ENCODE measurements at places on chromosomes 5 and 9.
A peak's percentile ranks its signal among the peaks of the same experiment; 100 is the strongest.

DNA sequence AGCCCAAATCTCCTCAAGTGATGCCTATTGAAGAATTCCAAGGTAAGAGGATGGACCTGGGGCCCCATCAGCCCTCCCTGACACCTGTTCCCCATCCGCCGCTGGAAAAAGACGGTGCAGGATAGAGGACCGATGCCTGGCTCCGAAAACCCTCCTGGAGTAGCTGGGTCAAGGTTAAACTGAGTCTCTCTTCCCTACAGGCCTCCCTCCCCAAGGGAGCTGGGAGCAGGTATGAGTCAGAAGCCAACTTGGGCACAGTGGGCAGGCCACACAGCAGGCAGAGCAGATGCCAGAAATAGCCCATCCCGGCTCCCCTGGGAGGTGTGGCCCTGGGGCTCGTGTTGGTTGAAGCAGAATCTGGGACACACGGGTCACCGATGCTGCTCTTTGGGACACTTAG lies 75.6 kb downstream of the NTNG2 start:
- peak; percentile 42 for DNase-seq

- peak; percentile 85 for DNase-seq
Observed at GRCh38 chr5:34817558-34818351, 21.2 kb upstream of the TTC23L start.

DNA sequence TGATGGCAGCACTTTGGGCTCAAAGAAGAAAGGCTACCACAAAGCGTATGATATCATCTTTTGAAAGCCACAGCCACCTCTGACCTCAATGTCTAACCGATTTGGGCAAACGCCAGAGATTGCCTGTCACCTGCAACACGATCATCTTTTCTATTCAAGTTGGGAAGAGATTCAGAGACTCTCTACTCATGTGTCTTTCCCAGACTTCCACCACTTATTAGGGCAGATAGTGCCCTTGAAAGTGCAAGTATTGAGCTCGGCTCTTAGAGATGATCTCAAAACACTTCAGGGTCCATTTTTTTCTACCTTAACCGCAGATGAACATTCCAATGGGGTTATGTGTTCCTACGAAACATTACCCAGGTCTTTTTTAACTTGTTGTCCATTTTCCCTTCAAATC lies 213.7 kb downstream of the DRD1 start:
- no peak for DNase-seq

DNA sequence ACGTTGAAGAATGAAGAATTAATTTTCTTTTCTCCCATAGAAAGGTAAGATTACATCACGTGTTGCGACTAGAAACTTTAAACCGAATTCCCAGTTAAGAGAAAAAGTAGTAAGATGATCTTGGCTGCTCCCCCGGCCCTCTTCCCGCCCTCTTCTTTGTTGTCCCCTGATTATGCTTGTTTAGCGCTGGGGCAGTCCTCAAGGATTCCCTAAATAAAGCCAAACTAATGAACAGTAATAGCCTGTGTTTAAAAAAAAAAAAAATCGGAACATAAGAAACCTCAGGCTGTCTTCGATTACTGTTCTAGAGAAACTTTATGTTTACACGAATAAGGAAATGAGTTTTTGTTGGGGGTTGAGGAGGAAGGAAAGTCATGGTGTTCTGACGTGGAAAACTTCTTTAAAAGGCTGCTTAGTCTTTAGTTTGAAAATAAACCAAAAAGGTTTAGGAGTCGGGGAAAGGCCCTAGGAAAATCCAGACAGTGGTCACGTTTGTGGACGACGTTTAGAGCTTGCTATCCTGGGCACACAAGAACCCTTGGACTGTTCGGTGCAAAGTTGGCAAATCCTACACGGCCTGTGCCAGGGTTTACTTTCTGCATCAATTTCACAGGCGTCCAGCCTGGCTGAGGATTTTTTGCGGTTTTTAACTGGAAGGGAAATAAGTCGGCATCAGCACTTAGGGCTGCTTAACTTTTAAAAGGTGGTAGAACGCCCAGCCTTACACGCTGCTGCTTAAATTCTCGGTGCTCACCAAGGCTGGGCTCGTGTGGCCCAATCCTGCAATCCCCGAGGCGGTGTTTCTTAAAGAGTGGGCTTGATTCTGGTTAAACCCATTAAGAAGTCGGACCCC lies 1.1 kb upstream of the MAT2B start:
- DNase-seq = peak; percentile 57

- DNase-seq = no peak
Observed at GRCh38 chr5:75706775-75707174, 10.5 kb downstream of the POC5 start.

DNA sequence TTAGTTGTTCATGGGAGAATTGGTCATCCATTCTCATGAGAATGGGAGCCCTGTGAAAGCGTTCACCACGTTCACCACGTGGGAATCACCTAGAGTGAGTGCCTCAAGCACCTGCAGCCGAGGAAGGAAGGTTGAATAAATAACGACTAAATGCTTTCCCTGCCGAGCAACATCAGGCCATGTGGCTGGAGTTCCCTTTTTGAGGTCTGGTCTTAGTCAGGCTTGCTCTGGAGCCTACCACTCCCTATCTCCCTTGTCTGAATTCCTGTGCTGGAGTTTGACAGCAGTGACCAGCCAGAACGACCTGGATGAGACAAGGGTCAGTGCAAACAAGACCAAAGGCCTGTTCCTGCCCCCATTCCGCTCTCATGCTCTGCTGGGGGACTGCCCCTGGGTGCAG lies 28.5 kb downstream of the KCNMB1 start:
- no peak for DNase-seq

- DNase-seq = peak; percentile 26
Observed at GRCh38 chr9:98479967-98480847, 224.8 kb upstream of the TBC1D2 start.

GRCh38 chr9:136773386-136774044 lies 9.2 kb upstream of the LCN15 start:
- peak; percentile 25 for DNase-seq

- no peak for DNase-seq
Observed at GRCh38 chr9:136318111-136318775, 9.1 kb upstream of the GPSM1 start.

DNA sequence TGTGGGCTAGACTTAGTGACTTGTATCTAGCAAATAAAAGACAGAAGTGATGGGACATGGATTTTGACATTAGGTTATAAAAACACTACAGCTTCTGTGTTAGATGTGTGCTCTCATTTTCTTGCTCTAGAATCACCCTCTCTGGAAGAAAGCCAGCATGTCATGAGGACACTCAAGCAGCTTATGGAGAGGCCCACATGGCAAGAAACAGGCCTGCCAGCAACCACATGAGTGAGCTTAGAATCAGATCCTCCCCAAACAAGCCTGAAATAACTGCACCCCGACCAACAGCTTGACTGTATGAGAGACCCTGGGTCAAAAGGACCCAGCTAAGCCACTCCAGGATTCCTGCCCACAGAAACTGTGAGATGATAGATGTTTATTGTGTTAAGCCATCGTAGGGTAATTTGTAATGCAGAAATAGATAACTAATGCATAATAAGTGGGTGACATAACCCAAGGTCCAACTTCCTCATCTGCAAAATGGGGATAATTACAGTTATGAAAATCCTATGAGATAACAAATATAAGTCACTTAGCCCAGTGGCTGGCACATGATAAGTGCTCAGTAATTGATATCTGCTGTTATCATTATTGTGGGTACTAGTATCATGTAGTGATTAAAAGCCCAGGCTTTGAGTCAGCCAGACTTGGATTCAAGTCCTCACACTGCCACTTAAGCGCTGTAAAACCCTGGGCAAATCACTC lies 86.5 kb downstream of the KLHL3 start:
- DNase-seq = peak; percentile 26

DNA sequence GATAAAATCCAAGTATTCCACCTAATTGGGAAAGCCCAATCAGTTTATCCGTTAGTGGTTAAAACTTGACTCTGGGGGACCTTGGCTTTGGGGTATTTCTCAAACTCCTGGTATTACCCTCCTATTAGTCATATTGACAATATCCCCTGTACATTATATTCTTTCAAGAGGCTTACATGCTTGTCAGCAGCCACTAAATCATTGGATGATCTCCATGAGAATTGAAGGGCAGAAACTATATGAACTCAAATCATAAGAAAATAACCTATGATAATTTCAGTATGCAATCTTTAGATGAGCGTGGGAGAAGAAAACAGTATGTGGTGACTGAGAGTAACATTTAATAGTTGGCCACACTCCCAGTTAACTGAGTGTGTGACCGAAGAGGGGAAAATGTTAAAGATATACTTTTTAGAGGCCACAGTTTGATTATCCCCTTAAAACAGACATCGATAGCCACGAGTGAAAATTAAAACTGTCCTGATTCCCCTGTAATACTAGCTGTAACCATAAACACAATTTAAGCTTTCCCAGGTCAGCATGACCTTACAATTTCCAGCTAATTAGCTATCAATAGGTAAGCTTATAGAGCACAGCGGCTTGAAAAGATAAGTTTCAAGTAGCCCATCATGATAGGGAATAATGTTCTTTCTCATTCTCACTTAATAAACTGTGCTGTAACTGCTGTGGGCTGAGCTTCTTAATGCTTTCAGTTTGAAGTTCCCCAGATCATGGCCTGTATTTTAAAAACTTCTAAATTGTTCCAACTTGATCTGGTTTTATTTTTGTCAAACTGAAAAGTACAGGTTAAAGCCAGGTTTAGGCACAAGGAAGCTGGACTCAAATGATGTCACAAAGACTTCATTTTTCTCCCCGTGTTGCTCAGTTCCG lies 58.6 kb downstream of the PUM3 start:
- DNase-seq = no peak

- DNase-seq = peak; percentile 44
Observed at GRCh38 chr9:114238891-114239875, 83.7 kb upstream of the ORM1 start.

DNA sequence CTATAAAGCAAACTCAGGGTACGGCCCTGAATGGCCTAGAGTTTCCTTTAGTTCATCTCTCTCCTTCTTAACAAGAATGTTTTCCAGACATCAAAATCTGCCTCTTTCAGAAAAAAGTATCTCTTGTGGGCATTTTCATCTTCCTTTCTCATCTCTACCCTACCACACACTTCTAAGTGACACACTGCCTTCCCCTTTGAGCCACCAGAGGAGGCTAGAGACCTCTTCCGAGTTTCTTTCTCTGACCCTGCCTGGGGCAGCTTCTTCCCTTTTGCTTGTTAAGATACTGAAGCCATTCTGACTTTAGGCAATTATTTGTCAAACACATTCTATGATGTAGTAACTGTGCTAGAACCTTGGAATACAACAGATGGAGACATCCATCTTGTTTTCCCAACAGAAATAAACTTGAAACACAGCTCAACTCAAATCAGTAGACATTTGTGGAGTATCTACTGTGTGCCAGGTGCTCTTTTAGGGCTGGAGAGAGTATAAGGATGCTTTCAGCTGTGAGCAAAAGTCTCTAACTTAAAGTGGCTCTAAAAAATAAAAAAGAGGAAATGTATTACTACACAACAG lies 8.6 kb upstream of the SV2C start:
- no peak for DNase-seq

GRCh38 chr9:97873425-97873824 lies 20.4 kb downstream of the FOXE1 start:
- DNase-seq = no peak

DNA sequence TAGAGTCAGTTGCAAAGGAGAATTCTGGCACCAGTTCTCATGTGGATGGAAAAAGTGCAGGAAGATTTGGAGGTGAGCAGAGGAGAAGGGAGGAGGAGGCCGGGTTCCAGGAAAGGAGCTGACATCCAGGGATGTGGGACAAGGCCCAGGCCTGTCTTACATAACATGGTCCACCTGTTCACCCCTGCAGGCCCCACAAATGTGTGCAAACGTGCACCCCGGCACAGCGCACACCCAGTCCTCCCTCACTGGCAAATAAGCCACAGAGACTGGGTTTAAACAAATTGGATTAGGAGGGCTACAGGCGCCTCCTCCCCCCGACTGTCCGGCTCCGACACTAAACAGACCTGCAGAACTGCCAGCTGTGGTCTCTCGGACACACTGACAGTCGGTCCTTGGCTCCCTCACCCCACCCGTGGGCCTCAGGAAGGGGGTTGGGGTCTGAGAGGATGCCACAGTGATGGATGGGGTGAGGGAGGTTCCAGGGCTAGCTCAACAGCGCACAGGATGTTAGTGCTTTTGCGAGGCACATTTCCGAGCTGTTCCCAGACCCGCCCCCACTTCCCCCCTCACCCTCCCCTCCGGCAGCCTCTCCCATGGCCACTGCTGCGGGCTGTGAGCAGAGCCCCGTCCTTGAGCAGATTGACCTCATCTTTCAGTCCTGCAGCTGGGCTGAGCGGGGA lies 43.4 kb upstream of the IL17B start:
- DNase-seq = peak; percentile 70

- no peak for DNase-seq
Observed at GRCh38 chr9:3215658-3216057, 310.1 kb downstream of the RFX3 start.

DNA sequence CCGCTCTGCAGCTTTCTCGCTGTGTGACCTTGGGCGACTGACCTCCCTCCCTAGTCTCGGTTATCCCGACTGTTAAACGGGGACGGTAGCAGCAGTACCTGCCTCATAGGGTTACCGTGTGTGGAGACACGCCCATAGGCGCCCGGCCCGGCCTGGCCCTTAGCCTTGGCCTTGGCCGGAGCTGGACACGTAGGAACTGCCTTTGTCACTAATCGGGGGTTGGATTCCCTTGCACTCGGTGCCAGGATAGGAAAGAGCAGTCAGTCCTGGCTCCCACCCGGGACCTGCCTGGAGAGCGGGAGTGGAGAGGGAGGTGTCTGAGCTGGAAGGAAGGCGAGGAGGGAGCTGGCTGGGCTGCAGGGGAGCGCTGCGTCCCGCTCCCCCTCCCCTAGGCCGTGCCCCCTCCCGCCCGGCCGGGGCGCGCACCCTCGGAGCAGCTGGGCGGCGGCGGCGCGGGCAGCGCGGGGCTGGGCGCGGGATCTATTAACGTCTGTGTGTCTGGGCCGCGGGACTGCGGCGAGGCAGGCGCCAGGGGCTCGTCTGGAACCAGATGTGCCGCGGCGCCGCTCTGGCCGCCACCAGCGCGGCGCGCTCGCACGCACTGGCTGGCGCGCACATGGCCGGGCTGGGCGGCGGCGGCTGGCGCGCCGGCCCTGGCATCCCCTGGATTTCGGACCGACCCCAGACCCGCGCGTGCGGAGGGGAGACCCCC lies 31.7 kb downstream of the PRRX2 start:
- peak; percentile 85 for DNase-seq

- DNase-seq = peak; percentile 43
Observed at GRCh38 chr9:87436716-87437115, 61.0 kb upstream of the DAPK1 start.

- no peak for DNase-seq
Observed at GRCh38 chr5:101278011-101278687, 375.1 kb upstream of the ST8SIA4 start.
